ENCODE measurements at places on chromosomes 13 and 19. TPM values are rescaled to one million over a fixed set of nuclear protein-coding genes. Genes with fewer than 3 reads are reported as not detected.
A peak's percentile ranks its signal among the peaks of the same experiment; 100 is the strongest.

- ATAC-seq, result no peak
These were observed 17.9 kb downstream of the PPP1R37 start for GRCh38 chr19:45110851-45111266.

GRCh38 chr13:103238441-103238840 lies 172.2 kb upstream of the SLC10A2 start:
- ATAC-seq, result no peak

DNA sequence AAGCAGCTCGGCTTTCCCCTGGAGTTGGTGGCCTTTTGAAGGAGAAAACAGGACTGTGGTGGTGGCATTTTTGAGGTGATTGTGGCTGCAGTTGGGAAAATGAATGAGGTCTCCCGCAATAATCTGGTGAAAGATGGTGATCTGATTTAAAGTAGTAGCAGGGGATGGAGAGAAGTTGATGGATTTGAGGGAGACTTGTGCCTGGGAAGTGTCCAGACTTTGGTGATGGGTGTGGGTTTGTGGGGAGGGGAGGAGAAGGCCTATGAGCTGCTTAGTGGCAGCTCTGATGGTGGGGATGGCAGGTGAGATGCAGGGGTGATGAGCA lies 4.0 kb upstream of the EPN1 start:
- no peak for ATAC-seq

- ATAC-seq, result no peak
These were observed 8.8 kb downstream of the ZNF787 start for GRCh38 chr19:56112313-56112709.

DNA sequence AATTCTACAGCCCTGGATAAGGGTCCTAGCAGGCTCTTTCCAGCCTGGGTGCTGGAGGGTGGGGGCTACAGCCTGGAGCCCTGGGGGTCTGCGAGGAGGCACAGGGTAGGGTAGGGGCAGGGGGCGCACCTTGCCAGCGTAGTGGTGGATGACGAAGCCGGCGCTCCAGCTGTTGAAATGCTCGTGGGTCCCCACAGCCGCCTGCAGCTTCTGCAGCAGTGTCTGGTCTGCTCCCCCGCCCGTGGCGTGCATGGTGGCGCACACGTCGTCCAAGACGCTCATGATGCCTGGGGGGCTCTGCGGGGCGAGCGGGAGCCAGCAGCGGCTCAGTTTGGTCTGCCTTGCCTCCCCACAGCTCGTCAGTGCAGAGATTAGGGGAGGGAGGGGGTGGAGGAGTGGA lies 30.2 kb upstream of the ZNF414 start:
- ATAC-seq, result no peak

DNA sequence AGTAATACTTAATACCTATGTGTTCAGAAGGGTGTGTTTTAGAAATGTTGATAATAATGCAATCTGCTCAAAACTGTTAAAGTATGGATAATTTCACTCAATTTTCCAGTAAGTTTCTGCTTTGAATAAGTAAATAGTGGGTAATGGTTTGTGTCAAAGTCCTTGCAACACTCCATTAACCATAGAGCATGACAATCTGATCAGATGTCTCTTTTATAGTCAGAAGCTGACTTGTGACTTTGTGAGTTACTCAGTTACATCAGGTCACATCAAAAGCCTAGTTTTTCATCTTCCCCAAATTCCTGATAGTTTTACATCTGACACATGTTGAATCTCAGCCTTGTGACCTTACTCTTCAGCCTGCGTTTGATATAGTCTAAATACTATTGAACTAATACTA lies 338.0 kb downstream of the EFNB2 start:
- ATAC-seq, result no peak

DNA sequence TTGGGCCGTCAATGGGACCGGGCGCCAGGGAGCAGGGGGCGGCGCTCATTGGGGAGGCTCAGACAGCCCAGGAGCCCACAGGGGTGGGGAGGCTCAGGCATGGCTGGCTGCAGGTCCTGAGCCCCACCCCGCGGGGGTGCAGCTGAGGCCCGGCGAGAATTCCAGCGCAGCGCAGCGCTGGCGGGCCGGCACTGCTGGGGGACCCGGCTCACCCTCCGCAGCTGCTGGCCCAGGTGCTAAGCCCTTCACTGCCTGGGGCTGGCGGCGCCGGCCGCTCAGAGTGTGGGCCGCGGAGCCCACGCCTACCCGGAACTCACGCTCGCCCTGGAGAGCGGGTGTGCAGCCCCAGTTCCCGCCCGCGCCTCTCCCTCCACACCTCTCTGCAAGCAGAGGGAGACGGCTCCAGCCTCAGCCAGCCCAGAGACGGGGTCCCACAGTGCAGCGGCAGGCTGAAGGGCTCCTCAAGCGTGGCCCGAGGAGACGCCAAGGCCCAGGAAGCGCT lies 1227.4 kb downstream of the PCDH17 start:
- no peak for ATAC-seq

- ATAC-seq, result no peak
These were observed 3.2 kb downstream of the ZNF726 start for GRCh38 chr19:23917856-23918255.

GRCh38 chr19:46784262-46785053 lies 3.9 kb downstream of the SLC1A5 start:
- ATAC-seq, result peak; percentile 32

WDR62 gene
- 0.27 TPM for total RNA-seq

KIR3DL1 gene
- not detected for total RNA-seq

OR10H4 gene
- total RNA-seq, result not detected

CPAMD8 gene
- 8.8 TPM for total RNA-seq

GZMM gene
- total RNA-seq, result not detected

All from gastroesophageal sphincter (tissue), 4 donors.